ENCODE measurements at places on chromosomes 3 and 15.

DNA sequence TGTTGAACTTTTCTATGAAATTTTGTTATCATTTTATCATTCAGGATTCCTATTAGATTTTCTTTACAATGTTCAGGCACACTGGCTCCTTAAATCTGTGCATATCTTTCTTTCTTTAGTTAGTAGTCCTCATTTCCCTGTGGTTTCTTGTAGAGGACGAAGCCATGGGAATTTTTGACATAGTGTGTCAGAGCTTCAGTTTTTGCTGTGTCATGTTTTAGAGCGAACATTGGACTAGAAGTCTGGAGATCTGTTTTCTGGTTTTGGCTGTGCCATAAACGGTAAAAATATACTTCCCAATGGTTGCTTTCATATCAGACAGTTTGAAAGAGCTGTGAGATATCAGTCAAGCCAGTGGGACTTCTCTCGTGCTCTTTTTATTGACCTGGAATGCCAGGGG lies 105.2 kb downstream of the CHCHD4 start:
- DNase-seq, result no peak

DNA sequence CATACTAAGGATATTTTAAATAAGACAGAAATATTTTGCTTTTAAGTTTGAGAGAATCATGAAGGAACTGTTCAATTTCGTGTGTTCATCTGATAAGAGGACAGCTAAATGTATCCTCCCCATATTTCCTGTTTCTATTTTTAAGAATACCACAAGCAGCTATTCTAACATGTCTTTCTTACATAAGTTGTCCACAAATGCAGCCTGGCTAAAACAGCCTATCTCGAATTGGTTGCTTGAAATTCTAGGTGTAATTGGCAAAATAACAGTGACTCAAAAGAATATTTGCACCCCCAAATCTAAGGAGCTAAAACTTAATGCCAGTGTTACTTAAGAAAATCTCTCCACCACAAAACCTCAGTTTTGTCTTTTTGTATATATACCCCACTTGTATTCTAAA lies 35.0 kb downstream of the BTLA start:
- no peak for DNase-seq

GRCh38 chr15:77144026-77144425 lies 73.1 kb upstream of the TSPAN3 start:
- no peak for DNase-seq

GRCh38 chr3:24318677-24319287 lies 175.9 kb downstream of the THRB start:
- DNase-seq, result no peak

DNA sequence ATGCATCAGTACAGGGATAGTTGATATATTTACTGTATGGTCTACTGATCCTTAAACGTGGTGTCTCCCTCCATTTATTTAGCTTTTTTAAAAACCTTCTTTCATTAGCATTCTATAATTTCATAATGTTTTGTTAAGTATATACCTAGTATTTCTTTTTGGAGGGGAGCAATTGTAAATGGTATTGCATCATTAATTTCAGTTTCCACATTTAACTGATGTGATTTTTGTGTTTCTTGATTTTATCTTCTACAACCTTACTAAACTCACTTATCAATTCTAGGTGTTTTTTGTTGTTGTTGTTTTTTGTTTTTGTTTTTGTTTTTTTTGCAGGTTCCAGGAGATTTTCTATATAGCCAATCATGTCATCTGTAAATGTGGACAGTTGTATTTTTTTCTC lies 18.4 kb downstream of the GOLGA6L1 start:
- no peak for DNase-seq

- DNase-seq, result no peak
These were observed 392.9 kb upstream of the ROBO2 start for GRCh38 chr3:76646921-76647562.

GRCh38 chr15:37691911-37692310 lies 242.5 kb upstream of the TMCO5A start:
- DNase-seq, result no peak

GRCh38 chr3:119628390-119628789 lies 30.7 kb downstream of the PLA1A start:
- no peak for DNase-seq

DNA sequence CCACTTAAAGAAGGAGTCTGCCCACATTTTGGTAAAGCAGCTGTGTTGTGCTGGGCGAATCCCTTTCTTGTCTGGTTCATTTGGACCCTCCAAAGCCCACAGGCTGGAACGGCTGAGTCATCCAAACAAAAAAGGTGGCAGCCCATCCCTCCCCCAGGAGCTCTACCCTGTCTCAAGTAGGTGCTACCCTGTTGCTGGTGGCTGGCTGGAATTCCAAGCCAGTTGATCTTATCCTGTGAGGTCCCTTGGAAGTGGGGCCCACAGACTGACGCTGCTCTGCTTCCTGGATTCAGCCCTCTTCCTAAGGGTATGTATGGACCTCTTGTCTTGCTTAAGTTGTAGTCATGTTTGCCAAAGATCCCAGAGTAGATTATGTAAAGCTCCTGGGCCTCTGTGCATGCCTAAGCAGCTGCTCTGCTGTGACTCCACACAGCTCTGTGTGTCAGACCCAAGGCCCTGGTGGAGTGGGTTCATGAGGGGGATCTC lies 44.5 kb downstream of the CCR1 start:
- DNase-seq, result no peak

DNA sequence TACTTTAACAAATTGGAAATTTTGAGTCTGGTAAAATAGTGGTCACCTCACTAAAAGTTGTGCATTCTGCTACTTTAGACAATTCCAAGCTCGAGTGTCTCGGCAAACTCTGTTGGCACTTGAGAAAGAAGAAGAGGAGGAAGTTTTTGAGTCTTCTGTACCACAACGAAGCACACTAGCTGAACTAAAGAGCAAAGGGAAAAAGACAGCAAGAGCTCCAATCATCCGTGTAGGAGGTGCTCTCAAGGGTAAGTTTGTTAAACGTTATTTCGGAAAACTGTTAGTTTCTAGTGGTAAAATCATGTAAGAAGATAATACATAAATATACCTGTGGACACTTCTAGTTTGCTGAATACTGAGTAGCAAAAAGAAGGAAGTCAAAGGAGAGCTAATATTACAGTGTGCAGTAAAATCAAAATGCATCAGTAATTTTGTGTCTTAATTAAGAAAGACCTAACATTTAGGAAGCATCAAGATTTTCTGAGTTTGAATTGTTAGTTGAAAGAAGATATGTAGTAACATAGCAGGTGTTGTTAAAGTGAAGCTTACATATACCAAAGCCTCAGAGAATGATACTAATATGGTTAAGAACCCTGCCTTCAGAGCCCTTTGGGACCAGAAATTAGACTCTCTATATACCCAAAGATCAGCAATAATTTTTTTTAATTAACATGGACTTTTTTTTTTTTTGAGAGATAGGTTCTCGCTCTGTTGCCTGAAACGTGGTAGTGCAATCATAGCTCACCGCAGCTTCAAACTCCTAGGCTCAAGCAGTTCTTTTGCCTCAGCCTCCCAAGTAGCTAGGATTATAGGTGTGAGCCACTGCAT lies 23.0 kb downstream of the BUB1B start:
- DNase-seq, result no peak

Data from stimulated activated CD8-positive, alpha-beta memory T cell treated with anti-CD3 and anti-CD28 coated beads, Interleukin-2, amount 100 ng/mL, for 1 hour (primary cell).